ENCODE measurements at places on chromosomes 5 and 9. TPM values are rescaled to one million over a fixed set of nuclear protein-coding genes. Genes with fewer than 3 reads are reported as not detected.

DNA sequence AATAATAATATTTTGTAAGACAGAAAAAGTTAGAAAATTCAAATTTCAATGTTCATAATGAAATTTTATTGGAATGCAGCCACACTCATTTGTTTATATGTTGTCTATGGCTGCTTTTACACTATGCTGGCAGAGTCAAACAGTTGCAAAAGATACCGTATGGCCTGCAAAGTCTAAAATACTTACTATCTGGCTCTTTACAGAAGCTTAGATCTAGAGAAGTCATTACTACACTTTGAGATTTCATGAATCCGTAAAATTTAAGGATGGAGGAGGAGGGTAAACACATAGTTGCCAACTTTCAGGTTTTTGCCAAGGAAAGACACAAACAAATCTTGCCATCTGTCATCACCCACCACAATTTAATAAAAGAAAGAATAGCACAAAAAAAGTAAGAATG is 25.1 kb upstream of the PCSK1 start:
- DNase-seq: no peak

GRCh38 chr5:143614831-143615230 is 197.1 kb upstream of the HMHB1 start:
- no peak for DNase-seq

Gene PURA
- total RNA-seq: 9.5 TPM

GRCh38 chr5:38551030-38552017 is 5.1 kb downstream of the LIFR start:
- DNase-seq: peak; percentile 12

Gene GAS1
- 0.11 TPM for total RNA-seq

GRCh38 chr5:113574417-113574816 is 60.9 kb downstream of the YTHDC2 start:
- DNase-seq: no peak

DNA sequence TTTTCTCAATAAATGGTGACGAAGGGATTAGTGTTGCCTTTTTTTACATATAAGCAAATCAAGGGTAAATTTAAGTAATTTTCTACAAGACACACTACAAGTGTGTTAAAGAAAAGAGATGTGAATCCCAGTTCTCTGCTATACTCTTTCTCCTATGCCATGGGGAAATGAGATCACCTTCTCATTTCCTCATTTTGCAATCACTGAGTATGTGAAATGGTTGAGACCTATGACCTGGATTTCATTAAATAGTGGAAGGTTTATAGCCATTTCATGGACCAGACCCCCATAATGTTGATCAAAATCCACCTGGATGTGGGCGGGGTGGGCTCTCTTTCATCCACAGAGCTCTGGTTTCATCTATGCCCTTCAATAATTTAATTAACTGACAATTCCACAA is 66.9 kb upstream of the SLIT3 start:
- no peak for DNase-seq

Gene GABRA6
- total RNA-seq: not detected

DNA sequence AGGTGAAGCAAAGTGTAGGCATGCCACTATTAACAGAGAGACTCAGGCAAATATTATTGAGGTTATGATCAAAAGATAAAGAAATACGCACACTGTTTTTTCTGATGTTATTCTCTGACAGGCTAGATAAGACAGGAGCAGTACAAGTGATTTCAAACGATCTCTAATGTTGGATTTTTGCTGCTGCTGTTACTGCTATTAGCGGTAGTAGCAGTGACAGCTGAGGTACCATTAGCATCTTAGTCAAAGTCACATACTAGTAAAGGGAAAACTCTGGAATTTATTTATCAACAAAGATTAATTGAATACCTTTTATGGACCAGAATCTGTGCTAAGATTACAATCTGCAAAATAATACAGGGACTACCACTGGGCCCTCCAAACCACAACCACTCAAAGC is 362.4 kb upstream of the CDH6 start:
- no peak for DNase-seq

- DNase-seq: no peak
Observed at GRCh38 chr9:81626511-81626910, 62.8 kb downstream of the TLE1 start.

DNA sequence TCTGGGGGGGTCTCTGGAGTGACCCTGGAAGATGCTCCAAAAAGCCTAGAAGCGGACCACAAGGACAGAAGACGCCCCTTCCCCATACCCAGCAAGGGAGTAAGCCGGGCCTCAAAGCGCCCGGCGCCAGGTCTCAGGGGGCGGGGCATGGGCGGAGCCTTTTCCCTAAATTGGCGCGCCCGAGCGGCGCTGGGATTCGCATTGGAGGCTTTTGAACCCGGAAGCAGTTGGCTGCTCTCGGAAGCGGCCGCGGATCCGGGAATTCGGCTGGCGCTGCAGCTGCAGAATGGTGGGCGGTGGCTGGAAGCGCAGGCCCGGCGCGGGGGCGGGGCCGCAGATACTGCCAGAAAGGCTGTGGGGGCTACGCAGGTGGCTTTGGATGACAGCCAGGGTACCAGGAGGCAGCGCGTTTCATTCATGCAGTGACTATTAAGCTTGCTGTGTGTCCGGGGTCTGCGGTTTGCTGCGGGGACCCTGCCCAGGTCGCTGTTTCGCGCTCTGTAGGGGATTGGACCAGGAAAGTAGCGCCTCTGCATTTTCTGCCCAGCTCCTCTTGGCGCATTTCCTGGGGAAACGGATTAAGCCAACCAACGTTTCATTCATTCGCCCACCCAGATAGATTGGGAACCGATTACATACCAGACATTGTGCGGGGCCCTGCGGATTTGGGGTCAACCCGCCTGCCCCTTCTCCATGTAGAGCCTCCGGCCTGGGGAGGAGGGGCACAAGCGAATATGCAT is 83.0 kb upstream of the FREM1 start:
- peak; percentile 69 for DNase-seq

DNA sequence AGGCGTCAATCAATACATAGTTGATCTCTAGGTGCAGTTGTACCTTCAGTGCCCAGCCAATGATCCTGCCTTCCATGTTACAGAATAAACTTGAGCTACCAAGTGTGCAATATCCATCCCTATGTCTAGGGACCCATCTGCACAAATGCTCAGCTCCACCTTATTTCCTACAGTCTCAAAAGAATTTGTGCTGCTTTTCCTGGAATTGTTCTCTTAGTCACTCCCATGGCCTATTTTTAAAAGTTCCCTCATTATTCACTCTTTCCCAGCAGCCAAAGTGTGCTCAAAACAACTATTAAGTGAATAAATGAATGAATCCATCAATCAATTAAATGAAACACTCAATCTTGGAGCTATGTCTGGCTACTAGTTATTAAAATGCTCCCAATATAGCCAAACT is 14.7 kb downstream of the LIX1 start:
- DNase-seq: no peak

GRCh38 chr5:143402017-143402552 is 1.4 kb downstream of the NR3C1 start:
- peak; percentile 17 for DNase-seq

- DNase-seq: no peak
Observed at GRCh38 chr5:143113461-143113860, 290.0 kb downstream of the NR3C1 start.

- DNase-seq: peak; percentile 94
Observed at GRCh38 chr5:181243564-181244343, at the start of gene RACK1. RACK1 (minus strand) TSS chr5:181243906; CDS start chr5:181243800, 106 bp downstream.

Measured in activated CD4-positive, alpha-beta T cell treated with anti-CD3 and anti-CD28 coated beads for 36 hours (primary cell).